ENCODE measurements at places on chromosomes 2 and 18. TPM values are rescaled to one million over a fixed set of nuclear protein-coding genes. Genes with fewer than 3 reads are reported as not detected.

- DNase-seq = no peak
- peaks cover 6% of the 10 kb centered on the region for H3K4me1 ChIP-seq
- H3K27me3 ChIP-seq = no peaks in the 10 kb centered on the region
- H3K27ac ChIP-seq = peak overlapping the region; percentile 94
- H3K36me3 ChIP-seq = no peaks in the 10 kb centered on the region
Observed at GRCh38 chr2:161159456-161160225, 587 bp upstream of the TANK start.

DNA sequence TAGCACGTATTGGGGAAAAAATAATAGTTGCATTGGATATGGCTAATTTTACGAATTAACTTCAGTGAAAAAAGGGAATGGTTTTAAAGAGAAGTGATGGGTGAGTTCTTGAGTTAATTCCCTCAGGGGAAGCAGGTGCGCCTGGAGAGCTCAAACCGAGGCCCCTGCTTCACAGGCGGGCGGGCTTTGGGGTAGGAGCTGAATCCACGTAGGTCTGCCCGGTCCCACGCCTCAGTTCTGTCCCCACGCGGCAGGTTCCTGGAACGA lies 44.1 kb downstream of the GORASP2 start:
- H3K27me3 ChIP-seq = no peaks in the 10 kb centered on the region
- H3K4me1 ChIP-seq = no peaks in the 10 kb centered on the region
- no peak for DNase-seq
- H3K36me3 ChIP-seq = no peaks in the 10 kb centered on the region
- H3K4me3 ChIP-seq = no peak overlapping the region

GRCh38 chr2:134988994-134989605 lies 58.1 kb downstream of the MAP3K19 start:
- no peak for DNase-seq
- no peak overlapping the region for H3K27ac ChIP-seq
- no peaks in the 10 kb centered on the region for H3K27me3 ChIP-seq
- no peaks in the 10 kb centered on the region for H3K36me3 ChIP-seq
- no peaks in the 10 kb centered on the region for H3K4me1 ChIP-seq

DNA sequence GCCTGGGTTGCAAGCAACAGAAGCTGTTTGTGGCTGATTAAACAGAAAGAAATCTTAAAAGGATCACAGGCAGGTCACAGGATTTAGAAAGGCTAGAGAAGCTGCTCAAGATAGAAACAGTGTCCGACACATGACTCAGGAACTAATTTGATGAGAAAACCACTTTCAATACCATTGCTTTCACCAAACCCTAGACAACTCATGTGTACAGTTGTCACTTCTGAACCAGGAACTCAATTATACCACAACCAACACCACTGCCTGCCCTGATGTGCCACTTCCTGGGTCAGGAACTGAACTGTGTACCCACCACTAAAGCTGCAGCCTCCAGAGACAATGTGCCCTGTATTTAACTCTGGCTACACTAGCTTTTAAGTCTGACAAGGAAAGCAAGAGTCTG lies 56.0 kb downstream of the TMEM247 start:
- H3K4me1 ChIP-seq = no peaks in the 10 kb centered on the region
- DNase-seq = no peak
- no peak overlapping the region for H3K27ac ChIP-seq
- no peaks in the 10 kb centered on the region for H3K36me3 ChIP-seq
- H3K4me3 ChIP-seq = no peak overlapping the region

DNA sequence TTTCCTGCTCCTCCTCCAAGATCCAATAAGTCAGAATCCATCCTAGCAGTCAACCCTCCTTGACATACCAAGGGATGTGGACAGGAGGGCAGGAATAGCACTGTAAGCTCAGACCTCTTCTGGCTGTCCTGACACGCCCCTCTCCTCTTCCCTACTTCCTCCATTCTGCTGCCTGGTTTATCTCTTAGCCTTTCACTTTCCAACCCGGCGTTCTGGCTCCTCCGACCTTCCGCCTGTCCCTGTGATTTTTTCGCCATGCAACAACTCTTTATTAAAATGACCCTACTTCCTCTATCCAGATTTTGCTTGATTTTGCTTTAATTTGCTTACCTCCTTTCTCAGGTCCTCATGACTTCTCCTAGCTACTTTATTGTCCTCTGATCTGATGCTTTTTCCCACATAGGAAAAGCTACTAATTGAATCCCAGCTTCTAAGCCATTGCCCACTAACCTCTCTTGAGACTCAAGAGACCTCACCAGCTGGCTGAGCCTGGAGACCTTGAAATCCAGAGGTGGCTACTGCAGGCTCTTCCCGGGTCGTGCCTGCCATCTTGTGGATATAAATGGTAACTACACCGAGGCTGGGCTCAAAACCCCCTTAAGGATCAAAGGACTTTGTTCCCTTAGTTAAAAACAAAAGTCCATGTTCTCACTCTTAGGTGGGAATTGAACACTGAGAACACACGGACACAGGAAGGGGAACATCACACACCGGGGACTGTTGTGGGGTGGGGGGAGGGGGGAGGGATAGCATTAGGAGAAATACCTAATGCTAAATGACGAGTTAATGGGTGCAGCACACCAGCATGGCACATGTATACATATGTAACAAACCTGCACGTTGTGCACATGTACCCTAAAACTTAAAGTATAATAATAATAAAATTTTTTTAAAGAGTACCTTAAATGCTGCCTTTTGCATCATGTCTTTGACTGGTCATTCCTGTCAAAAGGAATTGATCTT lies 139.4 kb downstream of the AKAIN1 start:
- no peaks in the 10 kb centered on the region for H3K27me3 ChIP-seq
- H3K27ac ChIP-seq = no peak overlapping the region
- H3K4me1 ChIP-seq = no peaks in the 10 kb centered on the region
- H3K36me3 ChIP-seq = no peaks in the 10 kb centered on the region
- peak; percentile 66 for DNase-seq

GRCh38 chr18:28208712-28209265 lies 31.9 kb upstream of the CDH2 start:
- DNase-seq = no peak
- no peaks in the 10 kb centered on the region for H3K4me1 ChIP-seq
- H3K4me3 ChIP-seq = no peak overlapping the region
- no peak overlapping the region for H3K27ac ChIP-seq
- H3K27me3 ChIP-seq = no peaks in the 10 kb centered on the region
- H3K36me3 ChIP-seq = no peaks in the 10 kb centered on the region

The STARD7 gene
- total RNA-seq = 38.5 TPM

DNA sequence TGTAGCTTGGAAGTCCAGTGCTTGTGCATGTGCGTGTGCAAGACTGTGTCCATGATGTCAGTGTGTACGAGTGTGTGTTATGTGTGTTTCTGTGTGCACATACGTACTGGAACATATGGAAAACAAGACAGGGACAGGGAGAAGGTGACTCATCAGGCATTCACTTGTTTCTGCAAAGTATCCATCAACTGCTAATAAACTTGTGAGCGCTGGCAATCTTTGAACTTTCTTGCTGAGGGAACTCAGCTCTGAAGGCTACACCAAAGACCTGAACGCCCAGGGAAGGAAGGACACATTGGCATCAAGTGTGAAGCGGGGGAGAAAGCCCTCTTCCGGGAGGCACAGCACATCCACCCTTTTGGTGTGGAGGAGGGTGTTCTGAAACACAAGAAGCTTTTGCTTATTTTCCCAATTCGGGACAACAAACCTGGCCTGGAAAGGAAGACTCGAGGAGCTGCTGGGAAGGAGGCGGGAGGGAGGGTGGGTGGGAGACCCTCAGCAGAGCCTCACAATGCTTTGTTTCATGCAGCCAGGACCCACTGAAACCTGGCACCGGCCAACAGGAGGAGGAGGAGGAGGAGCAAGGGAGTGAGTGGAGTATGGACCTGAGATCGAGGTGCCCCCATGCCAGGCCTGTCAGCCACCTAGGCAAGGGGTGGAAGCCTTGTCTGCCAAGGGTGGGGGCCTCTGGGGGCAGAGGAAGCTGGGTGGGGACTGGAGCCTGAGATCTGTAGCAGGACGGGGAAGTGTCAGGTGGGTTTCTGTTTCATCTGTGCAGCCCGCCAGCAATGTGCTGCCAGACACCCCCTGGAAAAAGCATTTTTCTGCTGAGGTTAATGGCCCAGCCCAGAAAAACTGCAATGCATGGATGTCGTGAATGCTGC lies 26.8 kb downstream of the SMAD7 start:
- no peak overlapping the region for H3K27ac ChIP-seq
- H3K4me1 ChIP-seq = peaks cover 9% of the 10 kb centered on the region
- no peaks in the 10 kb centered on the region for H3K27me3 ChIP-seq
- H3K36me3 ChIP-seq = no peaks in the 10 kb centered on the region
- no peak overlapping the region for H3K4me3 ChIP-seq

GRCh38 chr2:215313255-215313613 lies 1.4 kb downstream of the ATIC start:
- H3K4me1 ChIP-seq = peaks cover 13% of the 10 kb centered on the region
- no peak for DNase-seq
- H3K27ac ChIP-seq = no peak overlapping the region

The MATN3 gene
- total RNA-seq = 3.5 TPM

The RNF149 gene
- 28.0 TPM for total RNA-seq

The SERPINB3 gene
- not detected for total RNA-seq

- no peak overlapping the region for H3K27ac ChIP-seq
- no peaks in the 10 kb centered on the region for H3K27me3 ChIP-seq
- H3K4me1 ChIP-seq = no peaks in the 10 kb centered on the region
- H3K36me3 ChIP-seq = no peaks in the 10 kb centered on the region
- no peak for DNase-seq
Observed at GRCh38 chr2:241943961-241944575, 74.5 kb downstream of the RTP5 start.

DNA sequence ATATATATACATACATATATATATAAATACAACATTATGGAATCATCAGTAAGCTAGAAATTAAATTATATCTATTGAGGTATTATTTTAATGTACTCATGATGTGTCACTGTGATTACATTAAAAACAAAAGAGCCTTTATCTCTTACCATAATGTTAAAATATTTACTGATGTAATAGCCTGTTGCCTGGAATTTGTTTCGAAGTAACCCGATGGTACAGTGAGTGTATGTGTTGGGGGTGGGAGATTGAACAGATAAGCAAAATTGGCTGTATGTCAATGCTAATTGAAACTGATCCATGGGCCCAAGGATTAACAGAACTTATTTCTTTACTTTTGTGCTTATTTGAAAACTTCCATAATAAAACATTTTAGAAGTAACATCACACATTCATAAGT lies 1473.2 kb downstream of the LRP1B start:
- H3K4me1 ChIP-seq = no peaks in the 10 kb centered on the region
- no peak for DNase-seq
- no peaks in the 10 kb centered on the region for H3K36me3 ChIP-seq

The BCL11A gene
- total RNA-seq = 9.4 TPM

GRCh38 chr2:102606353-102606752 lies 13.0 kb upstream of the SLC9A2 start:
- no peaks in the 10 kb centered on the region for H3K27me3 ChIP-seq
- H3K27ac ChIP-seq = no peak overlapping the region
- H3K36me3 ChIP-seq = no peaks in the 10 kb centered on the region

DNA sequence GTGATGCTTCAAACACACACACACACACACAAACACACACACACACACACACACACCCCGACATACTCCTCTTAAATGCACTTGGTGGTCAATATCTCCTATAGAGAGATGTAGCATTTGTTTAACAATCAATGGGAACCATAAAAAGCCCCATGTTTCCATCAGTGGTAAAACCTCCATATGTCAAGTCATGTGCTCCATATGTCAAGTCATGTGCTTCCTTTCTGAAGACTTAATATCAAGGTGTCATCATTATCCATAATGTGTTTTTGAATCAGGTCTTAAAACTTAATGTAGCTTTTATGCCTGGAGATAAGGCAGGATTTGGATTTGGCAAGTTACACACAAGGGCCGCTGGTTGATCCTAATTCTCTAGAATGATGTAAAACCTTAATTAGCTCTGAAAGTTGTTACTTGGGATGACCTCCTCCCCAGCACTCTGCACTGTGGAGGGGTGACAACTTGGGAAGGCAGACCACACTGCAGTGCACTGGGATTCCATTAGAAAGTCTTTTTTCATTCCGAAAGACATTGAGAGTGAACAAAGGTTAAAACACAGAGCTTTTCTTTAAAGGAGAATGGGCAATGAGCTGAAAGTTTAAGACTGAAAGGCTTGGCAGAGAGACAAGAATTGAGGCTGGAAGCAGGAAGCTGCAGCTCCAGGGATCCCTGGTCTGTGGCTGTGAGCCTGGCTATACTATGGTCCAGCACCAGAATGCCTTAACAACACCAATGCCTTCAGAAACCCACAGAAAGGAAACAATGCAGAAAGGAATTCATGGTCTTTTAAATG lies 26.4 kb downstream of the ALK start:
- H3K27ac ChIP-seq = no peak overlapping the region
- H3K27me3 ChIP-seq = no peaks in the 10 kb centered on the region
- no peak overlapping the region for H3K4me3 ChIP-seq
- H3K4me1 ChIP-seq = no peaks in the 10 kb centered on the region
- no peak for DNase-seq
- no peaks in the 10 kb centered on the region for H3K36me3 ChIP-seq

DNA sequence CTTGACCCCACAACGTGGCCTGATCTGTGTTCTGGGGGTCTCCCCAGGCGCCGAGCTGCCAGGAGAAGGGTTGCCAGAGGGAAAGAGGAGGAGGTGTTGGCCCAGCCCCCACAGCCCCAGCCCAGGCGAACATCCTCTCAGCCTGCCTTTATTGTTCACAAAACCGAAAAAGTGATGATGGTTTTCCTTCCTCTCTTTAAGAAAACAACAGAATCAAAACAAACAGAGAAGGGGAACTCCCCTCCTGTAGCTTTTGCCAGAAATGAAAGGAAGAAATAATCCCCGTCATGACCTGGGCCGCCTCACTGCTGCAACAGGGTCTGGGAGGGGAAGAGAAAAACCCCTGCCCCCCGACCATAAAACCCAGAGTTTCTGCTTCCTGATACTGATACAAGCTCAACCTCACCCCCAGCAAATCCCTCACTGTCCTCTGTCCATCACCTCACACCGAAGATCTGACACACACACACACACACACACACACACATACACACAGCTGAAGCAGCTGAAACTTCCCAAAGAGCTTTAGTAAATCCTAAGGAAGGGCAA lies 52.0 kb downstream of the ZFP36L2 start:
- no peak overlapping the region for H3K4me3 ChIP-seq
- H3K27me3 ChIP-seq = no peaks in the 10 kb centered on the region
- no peak for DNase-seq
- H3K4me1 ChIP-seq = peaks cover 25% of the 10 kb centered on the region
- H3K27ac ChIP-seq = peak overlapping the region; percentile 47
- no peaks in the 10 kb centered on the region for H3K36me3 ChIP-seq

- H3K4me3 ChIP-seq = peak overlapping the region; percentile 22
- no peaks in the 10 kb centered on the region for H3K36me3 ChIP-seq
- H3K27me3 ChIP-seq = no peaks in the 10 kb centered on the region
- peak overlapping the region; percentile 40 for H3K27ac ChIP-seq
- no peak for DNase-seq
- peaks cover 46% of the 10 kb centered on the region for H3K4me1 ChIP-seq
Observed at GRCh38 chr2:226793646-226794045, 6.0 kb downstream of the IRS1 start.

The PTPRM gene
- total RNA-seq = 15.8 TPM
